ENCODE measurements at places on chromosomes 13 and 19.

DNA sequence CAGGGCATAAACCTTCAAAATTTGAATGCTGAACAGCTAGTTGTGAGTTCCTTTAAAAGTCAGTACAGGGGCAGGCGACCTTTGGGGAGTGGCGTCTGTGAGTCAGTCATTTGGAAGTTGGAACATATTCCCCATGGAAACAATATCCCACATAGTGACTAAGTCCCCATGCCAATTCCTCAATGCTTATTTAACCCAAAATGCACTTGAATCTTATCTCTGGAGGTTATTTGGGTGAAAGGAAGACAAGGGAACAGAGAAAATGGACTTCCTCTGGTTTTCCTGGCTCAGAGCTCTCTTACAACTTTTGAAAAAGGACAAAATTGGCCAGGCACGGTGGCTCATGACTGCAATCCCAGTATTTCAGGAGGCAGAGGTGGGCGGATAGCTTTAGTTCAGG, 479.2 kb upstream of the NBEA start:
- DNase-seq, result peak; percentile 53

DNA sequence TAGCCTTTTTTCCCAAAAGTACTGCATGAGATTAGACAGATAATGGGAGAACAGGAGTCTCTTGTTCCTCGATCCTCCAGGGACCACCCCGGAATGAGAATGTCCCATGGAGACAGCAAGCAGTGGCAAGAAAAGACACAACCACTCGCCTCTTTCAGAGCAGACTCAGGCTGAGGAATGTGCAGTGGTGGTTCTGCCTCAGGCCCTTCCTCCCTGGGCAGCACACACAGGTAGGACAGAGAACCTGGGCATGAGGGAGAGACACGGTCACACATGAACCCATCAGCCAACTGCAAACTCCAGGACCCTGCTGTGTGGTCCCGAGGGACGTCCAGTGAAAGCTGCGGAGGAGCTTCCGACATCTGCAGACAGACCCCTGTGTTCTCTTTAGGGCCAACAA, 31.0 kb downstream of the CRYL1 start:
- no peak for DNase-seq

DNA sequence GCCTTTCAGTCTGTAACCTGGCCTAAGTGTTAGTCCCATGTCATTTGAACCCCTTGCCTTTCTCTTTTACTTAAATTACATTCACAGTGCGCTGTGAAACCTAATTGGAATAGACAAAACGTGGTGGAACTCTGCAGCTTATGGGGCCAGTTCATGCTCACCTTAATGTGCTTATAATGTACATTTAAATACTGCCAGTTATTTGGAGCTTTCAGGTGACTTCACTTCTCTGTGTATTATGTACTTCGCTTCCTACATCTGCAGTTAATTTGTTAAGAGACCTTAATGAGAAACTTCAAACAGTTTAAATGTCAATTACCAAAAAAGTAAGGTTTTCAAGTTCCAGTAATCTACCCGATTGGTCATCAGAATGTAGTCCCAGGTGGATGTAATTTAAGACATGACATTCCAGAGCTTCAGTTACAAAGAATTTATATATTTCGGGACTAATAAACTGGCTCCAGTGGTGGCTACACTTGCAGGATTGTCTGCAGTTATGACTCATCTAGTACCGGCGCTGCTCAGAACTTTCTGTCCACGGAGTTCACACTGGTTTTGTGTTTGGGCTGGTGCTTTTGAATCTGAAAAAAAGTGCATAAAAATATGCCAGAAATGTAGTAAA, 125.3 kb downstream of the TM9SF2 start:
- no peak for DNase-seq

- no peak for DNase-seq
Measured at GRCh38 chr13:34620862-34621261, 321.2 kb upstream of the NBEA start.

- DNase-seq, result no peak
Measured at GRCh38 chr19:32404933-32405430, 588 bp upstream of the DPY19L3 start.

DNA sequence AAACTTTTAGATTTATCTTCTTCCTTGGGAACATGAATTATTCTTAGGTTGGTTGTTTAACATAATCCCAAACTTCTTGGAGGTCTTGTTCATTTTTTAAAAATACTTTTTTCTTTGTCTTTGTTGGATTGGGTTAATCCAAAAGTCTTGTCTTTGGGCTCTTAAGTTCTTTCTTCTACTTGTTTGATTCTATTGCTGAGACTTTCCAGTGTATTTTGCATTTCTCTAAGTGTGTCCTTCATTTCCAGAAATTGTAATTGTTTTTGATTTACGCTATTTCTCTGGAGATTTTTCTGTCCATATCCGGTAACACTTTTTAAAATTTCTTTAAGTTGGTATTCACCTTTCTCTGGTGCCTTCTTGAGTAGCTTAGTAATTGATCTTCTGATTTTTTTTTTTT, 9.8 kb upstream of the KLK15 start:
- no peak for DNase-seq

DNA sequence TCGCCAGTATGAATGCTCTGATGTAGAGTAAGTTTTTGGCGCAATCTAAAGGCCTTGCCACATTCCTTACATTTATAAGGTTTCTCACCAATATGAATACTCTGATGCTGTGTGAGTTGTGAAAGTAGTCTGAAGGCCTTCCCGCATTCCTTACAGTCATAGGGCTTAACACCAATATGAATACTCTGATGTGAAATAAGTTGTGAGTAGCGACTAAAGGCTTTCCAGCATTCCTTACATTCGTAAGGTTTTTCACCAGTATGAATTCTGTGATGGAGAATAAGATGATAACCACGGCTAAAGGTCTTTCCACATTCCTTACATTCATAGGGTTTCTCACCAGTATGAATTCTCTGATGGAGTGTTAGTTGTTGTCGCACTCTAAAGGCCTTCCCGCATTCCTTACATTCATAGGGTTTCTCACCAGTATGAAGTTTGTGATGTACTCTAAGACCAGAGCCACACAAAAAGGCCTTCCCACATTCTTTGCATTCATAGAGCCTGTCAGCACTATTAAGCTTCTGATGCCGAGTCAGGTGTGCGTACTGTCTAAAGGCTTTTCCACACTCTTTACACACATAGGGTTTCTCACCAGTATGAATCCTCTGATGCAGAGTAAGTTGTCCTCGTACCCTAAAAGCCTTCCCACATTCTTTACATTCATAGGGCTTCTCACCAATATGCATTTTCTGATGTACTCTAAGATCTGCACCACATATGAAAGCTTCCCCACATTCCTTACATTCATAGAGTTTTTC, 14.1 kb upstream of the ZFP14 start:
- no peak for DNase-seq

GRCh38 chr13:42328672-42329071, 56.7 kb downstream of the AKAP11 start:
- DNase-seq, result no peak

GRCh38 chr13:97198753-97199152, 23.4 kb upstream of the MBNL2 start:
- no peak for DNase-seq

- no peak for DNase-seq
Measured at GRCh38 chr13:41488124-41488523, 30.8 kb downstream of the RGCC start.

GRCh38 chr13:95075506-95075905, 225.7 kb downstream of the ABCC4 start:
- DNase-seq, result no peak

GRCh38 chr13:46213242-46213641, 1.5 kb downstream of the LRRC63 start:
- no peak for DNase-seq

- DNase-seq, result no peak
Measured at GRCh38 chr19:5623397-5624017, 624 bp downstream of the SAFB start.

DNA sequence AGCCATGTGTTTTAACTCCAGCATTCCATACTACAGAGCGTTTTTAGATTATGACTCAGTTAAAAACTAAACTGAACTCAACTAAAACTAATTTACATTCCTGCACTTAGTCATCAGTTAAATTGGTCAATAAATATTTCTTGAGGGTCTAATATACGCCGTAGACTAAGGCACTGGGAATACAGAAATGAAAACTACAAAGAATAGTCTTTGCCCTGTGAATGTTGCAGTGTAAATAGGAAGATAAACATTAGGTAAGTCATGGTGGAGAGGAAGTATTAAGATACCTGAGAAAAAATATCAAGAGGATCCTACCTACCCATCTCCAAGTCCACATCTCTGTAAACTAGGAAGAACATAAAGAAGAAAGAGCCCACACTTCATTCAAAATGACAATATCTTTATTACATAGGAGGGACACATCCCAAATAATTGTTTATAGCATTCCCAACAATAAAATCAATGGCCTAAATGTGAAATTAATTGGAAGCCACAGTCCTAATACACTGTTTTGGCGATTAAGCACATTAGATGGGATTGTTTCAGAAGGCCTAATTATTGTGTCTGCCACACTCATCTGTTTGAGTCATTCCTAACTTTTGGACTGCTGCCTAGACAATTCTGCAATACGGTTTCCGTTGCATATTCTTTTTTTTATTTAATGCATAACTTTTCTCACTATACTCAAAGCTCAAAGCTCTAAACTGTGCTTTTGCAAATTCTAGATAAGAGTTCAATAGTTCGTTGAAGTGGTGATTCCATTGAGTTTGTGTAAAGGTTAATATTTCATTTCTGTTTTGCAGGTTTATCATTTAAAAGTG, 52.9 kb downstream of the MBNL2 start:
- DNase-seq, result no peak

DNA sequence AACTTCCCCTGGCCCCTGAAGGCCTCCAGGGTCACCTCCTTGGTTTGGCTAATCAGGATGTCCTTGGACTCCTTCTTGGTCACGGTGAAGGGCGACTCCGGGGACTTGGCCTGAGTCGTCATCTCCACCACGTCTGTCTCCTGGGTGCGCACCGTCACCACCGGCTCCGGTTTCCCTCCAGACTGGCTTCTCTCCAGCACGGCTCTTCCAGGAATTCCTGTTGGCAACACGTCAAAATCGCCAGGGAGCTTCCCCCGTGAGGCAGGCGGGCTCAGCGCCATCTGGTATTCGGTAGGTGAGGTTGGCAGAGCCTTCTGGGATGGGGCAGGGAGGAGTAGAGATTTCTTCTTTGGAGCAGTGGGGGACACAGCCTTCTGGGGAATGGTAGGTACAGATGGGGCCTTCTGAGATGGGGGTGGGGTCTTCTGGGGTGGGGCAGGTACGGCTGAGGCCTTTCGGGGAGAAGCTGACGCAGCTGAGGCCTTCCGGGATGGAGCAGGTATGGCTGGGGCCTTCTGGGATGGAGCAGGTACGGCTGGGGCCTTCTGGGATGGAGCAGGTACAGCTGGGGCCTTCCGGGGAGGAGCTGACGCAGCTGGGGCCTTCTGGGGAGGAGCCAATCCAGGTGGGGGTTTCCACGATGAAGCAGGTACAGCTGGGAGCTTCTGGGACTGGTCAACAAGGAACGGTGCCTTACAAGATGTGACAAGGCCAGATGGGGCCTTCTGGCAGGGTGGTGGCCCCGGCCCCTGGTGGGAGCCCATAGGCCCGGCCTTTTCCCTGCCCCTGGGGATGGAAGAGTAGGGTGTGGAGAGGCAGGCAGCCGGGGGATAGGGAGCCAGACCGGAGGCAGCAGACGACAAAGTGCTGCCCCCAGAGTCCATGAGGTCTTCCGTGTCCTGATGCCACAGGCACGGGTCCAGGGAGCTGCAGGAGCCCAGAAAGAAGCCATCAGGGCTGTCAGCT, 3.8 kb downstream of the GARIN5B start:
- DNase-seq, result no peak

GRCh38 chr13:110299283-110299840, 7.6 kb downstream of the COL4A1 start:
- no peak for DNase-seq

DNA sequence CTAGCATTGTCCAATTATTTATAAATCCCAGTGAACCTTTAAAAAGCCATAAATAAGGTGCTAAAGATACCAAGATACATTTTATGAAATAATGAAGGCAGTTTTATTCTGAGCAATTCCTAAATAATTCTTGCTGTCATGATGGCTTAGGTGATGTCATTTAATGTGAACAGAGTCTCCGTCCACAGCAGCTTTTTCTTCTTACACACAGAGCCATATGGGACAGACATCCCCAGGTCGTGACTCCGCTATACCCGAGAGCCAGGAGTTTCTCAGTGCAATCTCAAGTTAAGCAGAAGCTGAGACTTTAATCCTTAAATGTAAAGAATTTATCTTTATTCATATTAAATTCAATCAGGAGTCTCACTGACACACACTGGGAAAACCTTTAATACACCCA, 29.7 kb downstream of the EFNB2 start:
- DNase-seq, result no peak

- no peak for DNase-seq
Measured at GRCh38 chr19:40659116-40659515, 31.3 kb downstream of the NUMBL start.

DNA sequence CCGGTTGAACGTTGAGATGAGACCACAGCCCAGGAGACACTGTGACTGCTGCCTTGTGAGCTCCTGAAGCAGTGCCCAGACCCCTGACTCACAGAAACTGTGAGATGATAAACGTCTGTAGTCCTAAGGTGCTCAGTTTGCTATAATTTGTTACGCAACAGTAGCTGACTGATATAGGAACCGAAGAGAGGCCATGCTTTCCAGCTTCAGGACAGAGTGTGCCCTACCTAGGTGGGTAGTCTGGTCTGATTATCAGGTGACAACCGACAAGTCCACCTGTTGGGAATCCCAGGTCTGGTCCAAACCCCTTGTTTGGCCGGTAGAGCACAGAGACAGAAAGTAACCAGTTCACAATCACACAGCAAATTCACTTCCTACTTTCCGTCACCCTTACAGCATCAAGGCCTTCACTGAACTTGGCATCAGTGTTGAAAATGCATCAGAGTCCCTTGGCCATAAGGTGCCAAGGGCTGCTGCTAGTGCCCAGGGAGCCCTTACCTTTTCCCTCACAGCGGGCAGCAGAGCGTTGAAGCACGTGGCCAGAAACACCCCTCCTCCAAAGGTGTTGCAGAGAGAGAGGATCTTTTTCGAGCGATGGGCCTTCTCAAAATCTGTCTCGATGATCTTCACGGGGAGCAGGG, 3.1 kb downstream of the SLC39A3 start:
- no peak for DNase-seq

DNA sequence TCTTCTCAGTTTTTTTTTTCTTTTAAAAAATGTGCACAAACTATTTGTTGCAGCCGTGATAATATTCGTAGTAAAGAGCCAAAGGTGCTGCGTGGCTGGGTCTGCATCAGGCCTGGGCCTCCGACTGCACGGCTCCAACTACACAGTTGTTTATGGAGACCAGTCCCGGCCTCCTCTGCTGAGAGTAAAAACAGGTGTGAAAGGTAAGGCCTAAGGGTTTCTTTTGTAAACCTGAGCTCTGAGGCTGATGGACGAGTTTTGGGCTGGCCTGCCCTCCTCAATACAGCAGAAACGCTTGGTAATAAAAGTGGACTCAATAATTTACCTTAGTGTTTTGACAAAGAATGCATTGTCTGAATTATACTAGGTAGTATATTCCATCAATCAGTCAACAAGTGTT, 3.9 kb downstream of the MBNL2 start:
- no peak for DNase-seq

GRCh38 chr13:58953638-58954037, 1210.1 kb downstream of the DIAPH3 start:
- DNase-seq, result no peak

All from keratinocyte (primary cell).